ENCODE measurements at places on chromosomes 4 and X. TPM values are rescaled to one million over a fixed set of nuclear protein-coding genes. Genes with fewer than 3 reads are reported as not detected.

Gene WAS
- 0.13 TPM for total RNA-seq

Gene TXK
- total RNA-seq: 1.4 TPM

Gene NSG1
- 2.7 TPM for total RNA-seq

Gene MRPL1
- total RNA-seq: 61.4 TPM

Gene CSAG1
- not detected for total RNA-seq

Gene USP17L18
- not detected for total RNA-seq

Gene MAGEB17
- not detected for total RNA-seq

Gene NOX1
- not detected for total RNA-seq

Gene FAT1
- 1.6 TPM for total RNA-seq

Gene ETDB
- not detected for total RNA-seq
